ENCODE measurements at places on chromosomes 3 and 15. TPM values are rescaled to one million over a fixed set of nuclear protein-coding genes. Genes with fewer than 3 reads are reported as not detected.

The CCDC32 gene
- 30.1 TPM for polyA plus RNA-seq

GRCh38 chr3:12521010-12521409 lies 24.3 kb downstream of the MKRN2OS start:
- no peak for DNase-seq

The USP50 gene
- polyA plus RNA-seq, result 0.30 TPM

GRCh38 chr15:25346371-25346770 lies 92.5 kb downstream of the UBE3A start:
- DNase-seq, result no peak

The PIERCE2 gene
- polyA plus RNA-seq, result 3.1 TPM

The GPR27 gene
- 2.9 TPM for polyA plus RNA-seq

- no peak for DNase-seq
Observed at GRCh38 chr3:16329826-16330129, 64.8 kb downstream of the OXNAD1 start.

The TYRO3 gene
- 63.2 TPM for polyA plus RNA-seq

DNA sequence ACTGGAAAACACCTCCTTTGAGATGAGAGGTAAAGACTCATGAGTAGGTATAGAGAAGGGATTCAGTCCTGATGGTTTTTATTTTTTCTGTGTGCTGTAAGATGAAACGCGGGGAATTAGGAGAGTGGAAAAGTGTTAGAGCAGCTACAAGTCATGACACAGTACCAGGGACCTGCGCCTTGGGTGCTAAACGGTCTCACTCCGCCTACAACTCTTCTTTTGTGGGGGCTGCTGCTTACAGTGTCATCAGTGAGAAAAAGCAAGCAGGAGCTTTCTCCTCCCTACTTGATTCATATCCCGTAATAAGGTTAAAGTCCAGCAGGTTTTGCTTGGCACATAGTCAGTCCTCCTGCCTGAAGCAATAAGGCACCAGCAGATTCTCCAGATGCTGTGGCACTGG lies 39.1 kb downstream of the RASGRP1 start:
- no peak for DNase-seq

DNA sequence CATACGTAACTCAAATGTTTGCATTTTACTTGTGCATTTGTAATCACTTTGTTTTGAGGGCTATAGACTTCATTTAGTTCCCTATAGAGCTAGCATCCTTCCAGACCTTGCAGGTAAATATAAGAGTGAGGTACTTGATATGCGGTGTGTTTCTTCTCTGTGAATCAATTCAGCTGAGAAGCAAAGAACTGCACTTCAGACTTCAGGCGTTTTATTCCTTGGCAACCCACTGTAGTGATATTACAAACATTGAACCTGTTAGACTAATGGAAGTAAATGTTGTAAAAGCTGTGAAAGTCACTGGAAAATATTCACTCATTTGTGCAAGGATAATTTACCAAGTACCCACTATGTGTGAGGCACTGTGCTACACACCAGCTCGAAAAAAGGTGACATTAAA lies 94.1 kb upstream of the CHL1 start:
- no peak for DNase-seq

The GPR15 gene
- polyA plus RNA-seq, result not detected

The GOLGA6A gene
- 0.50 TPM for polyA plus RNA-seq

The GAP43 gene
- 0.54 TPM for polyA plus RNA-seq

The TRPM1 gene
- 0.04 TPM for polyA plus RNA-seq

The CP gene
- polyA plus RNA-seq, result 15.5 TPM

DNA sequence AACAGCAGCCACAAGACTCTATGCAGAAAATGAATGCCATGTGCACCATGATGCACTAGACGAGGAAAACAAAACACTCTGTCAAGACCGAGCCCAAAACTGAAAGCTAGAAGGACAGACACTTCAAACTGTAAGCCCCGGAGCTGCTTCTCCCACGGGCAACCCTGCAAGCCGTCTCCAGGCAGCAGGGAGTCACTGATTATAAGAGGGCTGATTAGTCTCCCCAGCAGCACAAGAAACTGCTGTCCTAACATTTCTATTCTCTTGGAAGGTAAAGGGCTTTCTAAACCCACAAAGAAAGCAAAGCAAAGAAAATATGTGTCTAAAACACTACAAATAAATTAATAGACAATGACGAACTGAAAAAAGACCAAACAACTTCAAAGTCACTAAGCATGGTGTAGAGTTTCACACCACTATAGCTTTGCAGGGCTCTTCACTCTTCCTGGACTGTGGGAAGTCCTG lies 15.5 kb downstream of the TBC1D2B start:
- peak; percentile 39 for DNase-seq

The MYRIP gene
- polyA plus RNA-seq, result 0.64 TPM

GRCh38 chr3:179418610-179419009 lies 32.7 kb downstream of the GNB4 start:
- DNase-seq, result no peak

- DNase-seq, result no peak
Observed at GRCh38 chr3:192675958-192676649, 51.2 kb downstream of the FGF12 start.

- DNase-seq, result peak; percentile 94
Observed at GRCh38 chr3:32109256-32109655, 2.8 kb downstream of the GPD1L start.

The AADACL2 gene
- polyA plus RNA-seq, result not detected

- no peak for DNase-seq
Observed at GRCh38 chr3:188911026-188911850, 260.5 kb upstream of the TPRG1 start.

GRCh38 chr3:185215873-185216606 lies 37.8 kb downstream of the EHHADH start:
- no peak for DNase-seq

The MED12L gene
- 0.66 TPM for polyA plus RNA-seq

GRCh38 chr3:4533489-4534443 lies 40.6 kb downstream of the ITPR1 start:
- peak; percentile 74 for DNase-seq

DNA sequence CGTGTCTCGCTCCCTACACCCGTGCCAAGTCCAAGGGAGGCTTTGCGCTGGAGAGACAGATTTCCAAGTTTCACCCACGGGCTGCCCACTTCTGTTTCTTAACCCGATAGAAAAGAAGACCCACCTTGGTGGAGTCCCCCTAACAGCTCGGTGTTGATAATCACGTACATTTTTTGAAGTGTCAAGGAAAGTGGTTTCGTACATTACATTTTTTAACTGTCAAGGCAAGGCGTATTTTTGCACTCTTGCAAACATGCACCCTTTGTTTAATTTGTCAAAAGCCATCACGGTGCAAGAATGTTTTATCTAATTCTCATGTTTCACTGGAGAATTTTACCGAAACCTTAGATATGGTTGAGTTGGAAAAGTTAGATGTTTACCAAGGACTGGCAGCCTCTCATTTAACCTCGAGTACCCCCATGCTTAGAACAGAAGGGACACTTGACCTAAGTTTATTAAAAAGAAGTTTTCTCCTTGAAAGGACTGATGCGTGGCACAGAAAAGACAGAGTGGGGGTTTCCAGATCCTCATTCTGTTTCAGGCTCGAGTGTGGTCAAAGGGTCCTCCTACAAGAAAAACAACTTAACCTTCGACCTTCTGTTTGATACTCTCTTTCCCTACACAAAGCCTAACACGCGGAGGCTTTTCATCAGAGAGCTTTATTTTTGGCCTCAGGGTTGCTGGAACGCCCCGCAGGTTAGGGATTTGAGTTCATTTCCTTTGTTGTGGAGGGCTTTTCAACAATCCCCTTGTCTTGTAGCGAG lies 882 bp downstream of the GXYLT2 start:
- DNase-seq, result peak; percentile 34

DNA sequence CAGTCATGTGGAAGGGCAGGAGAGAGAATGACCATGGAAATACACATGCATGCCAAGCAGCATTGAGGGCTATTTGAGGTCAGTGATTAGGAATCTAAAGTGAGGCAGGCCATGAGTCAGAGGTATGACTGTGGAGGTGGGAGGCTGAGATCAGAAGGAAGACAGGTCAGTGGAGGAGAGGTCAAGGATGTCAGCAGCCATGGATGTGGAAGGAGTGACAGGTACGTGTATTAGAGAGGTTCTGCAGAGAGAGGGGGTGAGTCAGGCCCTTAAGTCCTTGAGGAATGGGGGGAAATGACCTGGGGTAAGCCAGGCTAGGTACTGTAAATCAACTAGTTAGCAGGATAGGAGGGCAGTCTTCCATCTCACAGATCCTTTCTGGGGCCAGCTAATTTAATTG lies 166.6 kb downstream of the ANO10 start:
- no peak for DNase-seq

DNA sequence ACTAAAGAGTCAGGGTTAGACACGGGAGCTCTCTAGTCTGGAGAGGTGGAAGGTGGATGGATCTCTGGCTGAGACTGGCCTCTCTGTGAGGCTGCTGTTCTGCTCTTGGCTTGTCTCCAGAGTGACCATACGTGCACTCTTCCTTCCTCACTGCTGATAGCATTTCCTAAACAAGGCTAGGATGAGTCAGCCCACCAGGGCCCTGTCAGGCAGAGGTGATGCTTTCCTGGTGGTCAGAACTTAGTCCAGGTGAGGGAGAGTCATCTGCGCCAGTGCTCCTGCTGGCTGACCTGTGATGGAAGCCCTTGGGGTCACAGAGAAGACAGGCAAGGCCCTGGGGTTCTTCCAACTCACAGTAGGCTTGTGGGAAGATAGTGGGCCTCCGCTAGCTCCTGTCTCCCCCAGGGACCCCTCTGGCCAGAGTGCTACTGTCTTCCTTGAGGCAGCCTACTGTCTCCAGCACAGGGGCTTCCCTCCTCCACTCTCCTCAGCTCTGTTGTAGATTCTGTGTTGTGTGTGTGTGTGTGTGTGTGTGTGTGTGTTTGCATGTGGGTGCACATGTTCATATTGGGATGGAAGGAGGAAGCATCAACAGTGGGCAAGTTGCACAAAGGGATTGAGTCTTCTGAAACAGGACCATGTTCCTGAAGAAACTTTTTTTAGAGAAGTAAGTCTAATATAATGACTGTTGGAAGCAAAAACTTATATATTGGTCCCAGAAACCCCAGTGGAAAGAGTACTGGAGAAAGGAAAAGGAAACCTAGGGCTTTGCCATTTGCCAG lies 16.5 kb downstream of the ALPK3 start:
- no peak for DNase-seq

DNA sequence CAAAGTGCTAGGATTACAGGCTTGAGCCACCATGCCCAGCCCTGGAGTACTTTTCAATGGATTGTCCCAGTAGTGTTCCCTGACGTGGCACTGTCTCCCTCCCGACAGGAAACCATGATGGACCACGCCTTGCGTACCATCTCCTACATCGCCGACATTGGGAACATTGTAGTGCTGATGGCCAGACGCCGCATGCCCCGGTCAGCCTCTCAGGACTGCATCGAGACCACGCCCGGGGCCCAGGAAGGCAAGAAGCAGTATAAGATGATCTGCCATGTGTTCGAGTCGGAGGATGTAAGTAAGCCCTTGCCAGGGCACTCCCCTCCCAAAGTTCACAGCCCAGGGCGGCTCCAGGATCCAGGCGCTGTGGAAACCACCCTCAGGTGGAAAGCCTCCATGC lies 168.1 kb downstream of the NSMCE3 start:
- DNase-seq, result no peak

GRCh38 chr3:69283496-69283895 lies 102.4 kb downstream of the FRMD4B start:
- no peak for DNase-seq

DNA sequence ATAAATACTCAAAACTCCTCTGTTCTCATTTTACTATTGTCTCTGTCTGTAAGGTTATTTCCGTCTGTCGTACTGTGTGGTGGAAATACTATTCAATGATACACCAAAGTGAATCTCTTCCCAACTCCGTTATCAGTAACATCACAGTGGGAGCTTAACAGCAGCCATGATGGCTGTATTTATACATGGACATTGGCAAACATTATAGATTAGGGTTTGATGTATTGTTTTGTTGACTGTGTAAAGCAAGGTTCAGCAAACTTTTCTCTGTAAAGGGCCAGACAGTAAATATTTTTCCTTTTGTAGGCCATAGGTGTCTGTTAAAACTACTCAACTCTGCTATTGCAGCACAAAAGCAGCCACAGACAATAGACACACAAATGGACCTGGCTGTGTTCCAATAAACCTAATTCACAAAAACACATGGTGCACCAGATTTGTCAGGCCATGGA lies 23.2 kb downstream of the LIPC start:
- DNase-seq, result no peak

DNA sequence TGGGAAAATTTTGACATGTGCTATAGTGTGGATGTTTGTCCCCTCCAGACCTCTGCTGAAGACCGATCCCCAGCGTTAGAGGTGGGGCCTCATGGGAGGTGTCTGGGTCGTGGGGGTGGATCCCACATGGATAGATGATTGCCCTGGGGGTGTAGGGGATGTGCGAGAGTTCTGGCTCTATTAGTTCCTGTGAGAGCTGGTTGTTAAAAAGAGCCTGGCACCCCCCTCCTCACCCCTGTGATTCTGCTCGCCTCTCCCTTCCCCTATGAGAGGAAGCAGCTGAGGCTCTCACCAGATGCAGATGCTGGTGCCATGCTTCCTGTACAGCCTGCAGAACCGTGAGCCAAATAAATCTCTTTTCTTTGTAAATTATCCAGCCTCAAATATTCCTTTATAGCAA lies 67.4 kb downstream of the ATP10A start:
- peak; percentile 20 for DNase-seq

The TM4SF18 gene
- 13.3 TPM for polyA plus RNA-seq

GRCh38 chr15:98311566-98312188 lies 336.7 kb upstream of the IGF1R start:
- peak; percentile 65 for DNase-seq

The NIT2 gene
- 45.3 TPM for polyA plus RNA-seq

DNA sequence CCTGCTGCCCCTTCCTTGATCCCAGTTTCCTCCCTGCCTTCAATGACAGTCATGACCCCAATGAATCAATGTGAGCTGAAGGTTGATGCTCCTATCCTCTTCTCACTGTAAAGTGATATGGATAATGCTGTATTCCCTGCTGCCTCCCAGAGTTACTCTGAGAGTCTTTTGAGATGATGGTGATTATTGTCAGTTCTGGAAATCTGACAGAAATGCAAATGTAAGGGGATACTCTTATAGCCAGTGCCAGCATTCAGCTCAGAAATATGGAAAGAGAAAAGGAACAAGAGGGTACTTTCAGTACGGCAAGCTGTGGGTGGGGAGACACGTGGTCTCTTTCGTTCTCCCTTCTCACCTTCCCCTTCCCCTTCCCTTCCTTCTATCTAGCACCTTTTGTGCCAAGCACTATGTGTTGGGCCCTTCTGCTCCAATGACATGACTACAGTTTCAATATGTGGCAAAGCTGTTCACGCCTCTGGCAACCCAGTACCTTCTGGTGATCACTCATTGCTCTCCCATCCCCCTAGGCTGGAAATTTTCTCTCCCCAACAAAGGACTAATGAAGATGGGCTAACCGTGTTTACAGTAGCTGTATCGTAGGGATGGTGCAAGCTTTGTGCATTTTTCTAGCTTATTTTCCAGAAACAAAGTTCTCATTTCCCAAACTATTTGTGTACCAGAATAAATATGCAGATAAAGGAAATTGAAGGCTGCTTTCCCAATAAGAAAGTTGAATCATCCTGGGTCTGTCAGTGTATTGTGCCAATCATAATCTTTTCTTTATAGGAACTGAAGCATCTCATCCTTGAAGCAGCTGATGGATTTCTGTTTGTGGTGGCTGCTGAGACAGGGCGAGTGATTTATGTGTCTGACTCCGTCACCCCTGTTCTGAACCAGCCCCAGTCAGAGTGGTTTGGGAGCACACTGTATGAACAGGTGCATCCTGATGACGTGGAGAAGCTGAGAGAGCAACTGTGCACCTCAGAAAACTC lies 70.3 kb downstream of the ARNT2 start:
- no peak for DNase-seq

- no peak for DNase-seq
Observed at GRCh38 chr15:99130314-99130713, 25.4 kb downstream of the SYNM start.
